ENCODE measurements at places on chromosomes 6 and 20.
A peak's percentile ranks its signal among the peaks of the same experiment; 100 is the strongest.

- no peak for DNase-seq
These were observed 83.1 kb downstream of the PTCHD4 start for GRCh38 chr6:48027704-48028435.

- DNase-seq: no peak
These were observed 78.8 kb downstream of the PHACTR3 start for GRCh38 chr20:59683181-59683580.

GRCh38 chr6:167581637-167582036 lies 245.1 kb upstream of the AFDN start:
- DNase-seq: no peak

DNA sequence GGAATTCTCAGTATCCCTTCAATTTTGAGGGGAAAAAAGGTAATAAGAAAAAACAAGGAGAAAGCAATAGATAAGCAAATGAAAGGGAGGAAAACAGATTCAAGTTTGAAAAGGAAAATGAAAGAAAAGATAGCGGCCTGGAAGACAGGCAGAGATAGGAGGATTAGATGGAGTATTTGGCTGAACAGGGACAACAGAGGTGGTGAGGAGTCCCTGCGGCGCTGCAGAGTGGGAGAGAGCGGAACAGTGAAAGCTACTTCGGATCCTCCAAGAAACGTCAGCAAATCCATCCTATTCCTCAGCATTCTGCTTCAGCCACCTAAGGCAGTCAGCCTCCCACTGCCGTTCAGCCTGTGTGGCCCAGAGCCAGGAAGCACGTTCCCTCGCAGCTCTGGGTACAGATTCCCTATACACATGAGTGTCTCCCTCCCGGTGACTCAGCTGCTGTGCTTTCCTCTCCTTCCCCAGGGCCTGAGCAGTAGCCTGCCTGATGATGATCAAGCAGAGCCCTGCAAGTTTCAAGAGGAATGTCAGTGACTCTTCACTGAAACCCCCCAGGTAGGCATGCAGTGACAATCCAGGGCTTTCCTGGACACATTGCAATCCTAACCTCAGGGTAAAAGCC lies 43.4 kb upstream of the CDYL start:
- peak; percentile 53 for DNase-seq

GRCh38 chr6:44933108-44933507 lies 395.0 kb upstream of the RUNX2 start:
- no peak for DNase-seq

All from eye (tissue), 1 donor.